ENCODE measurements at places on chromosomes 7 and 10.

DNA sequence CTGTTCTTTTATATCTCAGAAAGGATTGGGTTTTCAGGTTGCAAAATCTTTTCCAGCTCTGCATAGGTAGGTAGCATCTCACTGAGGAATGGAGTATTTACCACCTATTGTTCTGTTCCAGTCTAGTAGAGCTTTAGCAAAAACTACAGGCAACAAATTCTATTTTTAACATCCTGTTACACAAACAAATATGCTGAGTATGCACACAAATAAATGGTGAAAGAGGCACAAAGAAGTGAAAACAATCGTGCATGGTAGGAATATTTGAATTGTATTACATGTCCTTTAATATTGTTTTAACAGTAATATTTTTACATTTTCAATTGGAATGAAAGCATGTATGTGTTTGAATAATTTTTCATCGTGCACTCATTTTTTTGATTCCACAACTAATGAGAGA lies 14.5 kb upstream of the MIOS start:
- DNase-seq: no peak

GRCh38 chr7:42192851-42193461 lies 44.1 kb downstream of the GLI3 start:
- DNase-seq: no peak

DNA sequence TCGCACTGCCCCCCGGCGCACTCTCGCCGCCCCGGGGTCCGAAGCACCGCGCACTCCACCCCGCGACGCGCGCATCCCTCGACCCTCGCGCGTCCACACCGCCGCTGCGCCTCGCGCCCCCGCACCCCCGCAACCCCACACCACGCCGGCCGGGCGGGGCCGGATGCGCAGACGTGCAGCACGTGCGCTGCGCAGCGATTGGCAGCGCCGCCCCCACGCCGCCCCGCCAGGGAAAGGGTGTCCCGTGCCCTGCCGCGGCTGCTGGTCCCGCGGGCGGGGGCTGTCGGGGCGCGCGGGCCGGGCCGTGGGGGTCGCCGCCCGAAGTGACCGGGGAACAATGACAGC lies 53.7 kb upstream of the KDM7A start:
- no peak for DNase-seq

- no peak for DNase-seq
Observed at GRCh38 chr10:60420991-60421894, 31.6 kb upstream of the ANK3 start.

- DNase-seq: peak; percentile 70
Observed at GRCh38 chr7:12210179-12211053, 678 bp upstream of the TMEM106B start.

DNA sequence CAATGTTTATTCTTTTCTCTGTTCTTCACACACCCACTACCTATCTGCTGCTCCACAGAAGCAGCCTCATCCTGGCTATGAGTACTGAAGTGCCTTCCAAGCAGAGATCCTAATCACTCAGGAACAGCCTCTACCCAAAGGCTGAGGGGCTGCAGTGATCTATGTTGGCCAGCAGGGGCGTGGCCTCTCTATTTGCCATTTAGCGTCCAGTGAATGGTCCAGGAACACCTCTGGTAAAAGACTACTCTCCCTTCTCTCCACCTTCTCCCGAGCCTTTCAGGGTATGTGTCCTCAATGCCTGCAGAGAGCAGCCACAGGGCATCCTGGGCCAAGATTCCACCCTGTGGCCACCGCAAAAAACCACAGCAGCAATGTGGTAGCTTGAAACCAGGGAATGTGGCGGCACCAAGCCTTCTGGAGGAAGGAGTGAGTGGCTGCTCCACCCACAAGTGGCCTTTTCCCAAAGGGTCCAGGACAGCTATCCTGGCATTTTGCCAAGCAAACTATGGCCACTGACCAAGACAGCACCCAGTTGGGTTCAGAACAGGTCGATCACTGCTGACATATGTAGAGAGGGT lies 70.9 kb downstream of the SYPL1 start:
- no peak for DNase-seq

- no peak for DNase-seq
Observed at GRCh38 chr10:5480162-5480941, 19.0 kb downstream of the CALML5 start.

- DNase-seq: no peak
Observed at GRCh38 chr10:105010411-105011121, 369.5 kb downstream of the SORCS3 start.

- no peak for DNase-seq
Observed at GRCh38 chr10:126350216-126350992, 37.9 kb downstream of the ADAM12 start.

DNA sequence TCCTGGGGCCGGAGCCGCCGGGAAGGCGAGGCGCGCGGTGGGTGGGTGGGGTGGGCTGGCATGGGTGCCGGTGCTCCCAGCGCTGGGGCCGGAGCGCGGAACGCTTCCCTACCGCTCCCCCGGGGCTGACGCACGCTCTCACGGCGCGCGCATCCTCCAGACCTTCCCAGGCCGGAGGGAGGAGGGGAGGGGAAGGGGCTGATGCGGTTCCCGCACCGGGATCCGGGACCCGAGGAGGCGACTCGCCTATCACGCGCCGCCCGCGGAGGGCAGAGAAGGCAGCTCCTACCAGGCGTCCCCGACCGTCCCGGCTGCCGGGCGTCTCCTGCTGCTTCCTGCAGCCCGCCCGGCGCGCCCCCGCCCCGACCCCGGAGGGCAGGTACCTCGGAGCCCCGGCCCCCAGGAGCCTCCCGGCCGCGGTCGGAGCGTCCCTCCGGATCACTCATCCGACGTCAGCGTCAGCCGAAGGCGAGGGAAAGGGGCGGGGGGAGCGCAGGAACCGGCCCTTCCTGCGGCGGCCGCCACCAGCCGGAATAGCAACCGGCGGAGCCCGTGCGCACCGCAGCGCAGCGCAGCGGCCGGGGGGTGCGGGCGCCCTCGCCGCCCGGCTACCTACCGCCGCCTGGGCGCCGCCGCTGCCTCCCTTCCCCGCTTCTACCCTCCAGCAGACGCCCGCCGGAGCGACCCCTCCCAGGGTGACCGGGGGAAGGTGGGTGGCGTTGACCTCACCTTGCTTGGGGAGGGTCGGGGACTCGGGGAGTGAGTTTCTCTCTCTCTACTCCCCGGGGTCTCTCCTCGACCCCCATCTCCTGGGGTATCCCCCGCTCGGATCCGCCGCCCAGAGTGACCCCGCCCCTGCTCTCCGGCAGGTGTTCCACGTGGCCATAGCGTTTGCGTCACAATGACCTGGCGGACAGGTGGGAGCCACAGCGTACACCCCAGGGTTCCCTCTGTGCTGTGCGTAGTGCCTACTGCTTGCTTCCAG lies at the start of gene ICA1:
Gene ICA1 (minus strand): TSS at position 457 of the 985 bp plus-strand sequence. CDS start 26,241 bp downstream, outside the sequence.
- DNase-seq: peak; percentile 61

DNA sequence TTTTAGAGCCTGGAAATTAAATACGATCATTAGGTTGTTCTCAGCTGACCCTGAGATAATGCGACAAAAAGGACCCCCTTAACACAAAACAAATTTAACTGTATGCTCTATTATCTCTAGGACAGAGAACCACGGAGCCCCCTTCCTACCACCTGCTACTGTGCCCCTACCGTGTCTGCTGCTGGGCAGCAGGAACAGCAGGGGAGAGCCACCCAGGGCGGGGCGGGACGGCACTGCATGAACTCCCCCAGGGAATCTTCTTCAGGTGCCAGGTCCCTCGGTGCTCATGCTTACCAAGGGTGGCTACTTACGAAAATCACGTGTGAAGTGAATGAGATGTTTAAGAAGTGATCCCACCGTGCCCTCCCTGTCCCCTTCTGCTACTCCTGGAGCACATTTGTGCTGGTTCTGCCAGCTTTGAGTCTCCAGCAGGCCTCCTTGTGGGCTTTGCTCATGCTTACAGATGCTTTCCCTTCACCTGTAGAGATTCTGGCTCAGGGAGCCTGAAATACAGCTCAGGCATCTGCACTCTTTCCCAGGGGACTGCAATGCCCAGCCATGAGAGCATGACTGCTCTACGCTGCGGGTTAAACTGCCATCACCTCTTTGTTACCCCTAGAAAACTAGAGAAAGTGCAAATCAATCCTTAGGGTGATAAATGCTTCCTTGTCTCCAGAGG lies 59.9 kb downstream of the MRPL32 start:
- no peak for DNase-seq

GRCh38 chr7:24817339-24817738 lies 60.1 kb upstream of the GSDME start:
- DNase-seq: no peak

- no peak for DNase-seq
Observed at GRCh38 chr10:45408421-45409319, 34.7 kb downstream of the ALOX5 start.

GRCh38 chr7:47358357-47358756 lies 223.6 kb downstream of the TNS3 start:
- DNase-seq: no peak

GRCh38 chr7:51602376-51602775 lies 285.8 kb upstream of the COBL start:
- no peak for DNase-seq

DNA sequence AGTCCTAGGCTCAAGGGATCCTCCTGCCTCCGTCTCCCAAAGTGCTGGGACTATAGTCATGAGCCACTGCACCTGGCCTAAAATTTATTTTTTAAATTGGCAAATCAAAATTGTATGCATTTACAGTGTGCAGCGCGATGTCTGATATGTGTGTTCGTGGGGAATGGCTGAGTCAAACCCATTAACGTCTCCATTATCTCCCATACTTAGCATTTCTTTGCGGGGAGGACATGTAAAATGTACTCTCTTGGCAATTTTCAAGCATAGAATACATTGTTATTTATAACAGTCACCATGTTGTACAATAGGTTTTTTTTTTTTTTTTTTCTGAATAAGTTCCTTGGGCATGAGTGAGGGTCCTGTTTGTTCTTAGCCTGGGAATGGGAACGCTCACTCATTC lies 3.8 kb downstream of the TMEM184A start:
- no peak for DNase-seq

- DNase-seq: no peak
Observed at GRCh38 chr7:126840869-126841268, 411.9 kb downstream of the GRM8 start.

DNA sequence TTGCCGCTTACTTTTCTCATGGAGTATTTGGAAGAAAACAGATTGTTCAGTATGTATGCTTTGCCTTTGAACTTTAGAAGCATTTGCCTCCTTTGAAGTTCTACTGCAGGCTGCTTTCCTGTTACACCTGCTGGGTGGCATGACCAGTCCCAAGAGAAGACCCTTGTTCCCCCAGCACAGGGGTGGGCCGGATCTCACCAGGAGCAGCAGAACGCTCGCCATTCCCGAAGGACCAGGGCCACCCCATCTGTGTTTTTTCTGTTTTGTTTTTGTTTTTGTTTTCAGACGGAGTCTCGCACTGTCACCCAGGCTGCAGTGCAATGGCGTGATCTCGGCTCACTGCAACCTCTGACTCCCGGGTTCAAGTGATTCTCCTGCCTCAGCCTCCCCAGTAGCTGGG lies 493.6 kb downstream of the PTPRN2 start:
- DNase-seq: no peak

DNA sequence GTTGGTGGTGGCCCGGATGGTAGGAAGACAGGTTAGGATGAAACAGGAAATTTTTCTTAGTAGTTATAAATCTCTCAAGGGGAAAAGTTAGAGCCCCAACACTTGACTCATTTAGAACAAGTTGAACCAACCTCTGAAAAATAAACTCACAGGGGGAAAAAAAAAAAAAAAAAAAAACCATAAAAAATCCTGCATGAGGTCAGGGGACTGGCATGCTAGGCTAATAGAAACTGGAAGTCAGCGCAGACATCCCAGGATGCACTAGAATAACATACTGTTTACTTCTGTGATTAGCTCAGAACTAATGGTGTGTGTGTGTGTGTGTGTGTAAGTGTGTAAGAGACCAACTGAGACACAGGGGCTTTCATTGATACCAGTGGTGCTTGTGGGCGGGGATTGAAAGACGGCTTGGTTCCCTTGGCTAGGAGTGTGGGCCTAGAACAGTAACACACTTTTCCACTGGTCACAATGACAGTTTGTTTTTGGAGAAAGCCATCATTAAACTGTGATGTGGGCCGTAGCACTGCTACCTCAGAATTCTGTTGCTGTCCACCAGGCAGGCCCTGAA lies 491.6 kb upstream of the GALNT17 start:
- DNase-seq: no peak

DNA sequence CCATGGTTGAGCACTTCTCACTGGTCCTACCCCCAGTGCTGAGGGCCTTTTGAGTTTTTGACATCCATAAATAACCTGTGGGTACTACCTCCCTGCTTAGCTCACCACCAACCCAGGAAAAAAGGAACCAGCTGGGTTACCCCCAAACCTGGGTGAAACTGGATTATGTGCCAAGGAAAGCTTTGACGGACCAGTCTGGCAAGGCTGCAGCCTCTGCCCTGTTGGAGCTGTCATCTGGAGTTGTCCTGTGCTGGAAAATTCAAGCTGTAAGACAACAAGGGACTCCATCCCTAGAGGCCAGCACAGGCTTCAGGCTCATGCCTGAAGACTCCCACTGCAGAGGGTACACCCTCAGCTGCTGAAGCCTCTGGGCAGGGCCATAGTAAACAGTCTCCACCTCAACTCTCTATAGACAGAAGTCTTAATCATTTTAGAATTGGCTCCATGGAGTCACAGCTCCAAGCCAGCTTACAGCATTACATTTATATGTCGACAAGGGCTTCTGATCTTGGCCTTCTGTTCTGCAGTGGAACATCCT lies 115.5 kb upstream of the AFAP1L2 start:
- DNase-seq: no peak

DNA sequence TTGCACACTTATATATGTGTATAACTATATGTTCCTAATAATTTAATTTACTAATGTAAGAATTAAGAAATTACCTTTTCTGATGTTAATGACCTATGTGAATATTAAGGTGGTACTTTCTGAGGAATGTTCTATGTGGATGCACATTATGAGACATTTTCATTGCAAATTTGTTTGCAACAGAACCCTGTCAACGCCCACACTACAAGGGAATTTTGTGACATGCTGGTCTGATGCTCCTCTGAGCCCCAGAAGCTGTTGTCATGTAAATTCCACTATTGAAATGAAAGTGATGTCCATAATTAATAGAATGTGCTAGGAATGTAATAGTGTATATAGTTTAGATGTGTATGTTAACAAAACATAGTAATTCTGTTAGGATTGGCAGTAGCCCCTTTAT lies 4.5 kb downstream of the GRM3 start:
- DNase-seq: no peak

GRCh38 chr10:11434324-11434723 lies 177.1 kb downstream of the USP6NL start:
- no peak for DNase-seq

DNA sequence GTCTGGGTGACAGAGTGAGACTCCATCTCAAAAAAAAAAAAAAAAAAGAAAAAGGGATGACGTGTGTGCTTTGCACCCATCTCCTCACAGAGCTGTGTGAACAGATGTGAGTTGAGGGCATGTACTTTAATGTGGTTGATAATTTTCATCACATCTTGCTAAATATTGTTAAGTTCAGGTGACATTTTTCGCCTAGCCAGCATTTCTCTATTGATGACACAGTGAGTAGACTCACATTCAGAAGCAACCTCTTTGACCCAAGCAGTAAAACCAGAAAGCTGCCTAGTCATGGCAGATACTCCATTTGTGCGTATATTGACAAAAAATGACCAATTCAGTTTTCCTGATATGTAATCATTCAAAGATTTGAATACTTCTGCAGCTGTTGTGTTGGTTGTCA lies 126.0 kb downstream of the ATRNL1 start:
- no peak for DNase-seq
